ENCODE measurements at places on chromosomes 4 and X.

DNA sequence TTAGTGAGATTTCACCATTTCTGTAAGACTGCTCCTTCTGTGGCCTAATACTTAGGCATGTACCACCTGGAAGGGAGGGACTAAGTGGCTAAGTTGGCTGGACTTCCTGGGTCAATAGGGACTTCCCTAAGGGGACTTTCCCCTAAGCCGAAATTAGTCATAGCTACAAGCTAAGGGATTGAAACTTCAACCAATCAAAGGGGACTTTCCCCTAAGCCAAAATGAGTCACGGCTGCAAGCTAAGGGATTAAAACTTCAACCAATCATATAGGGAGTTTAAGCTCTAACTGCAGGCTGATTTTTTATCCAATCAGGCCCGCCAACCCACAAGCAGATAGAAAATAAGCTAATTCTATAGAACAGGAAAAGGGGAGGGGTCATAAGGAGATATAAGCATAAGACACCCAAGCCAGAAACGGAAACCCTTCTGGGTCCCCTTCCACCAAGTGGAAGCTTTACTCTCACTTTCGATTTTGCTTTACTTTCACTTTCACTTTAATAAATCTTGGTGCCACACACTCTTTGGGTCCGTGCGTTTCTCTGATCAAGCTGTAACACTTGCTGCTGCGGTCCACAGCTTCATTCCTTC is 382.8 kb downstream of the KLHL4 start:
- no peak for DNase-seq

GRCh38 chr4:101418055-101418454 is 70.7 kb upstream of the PPP3CA start:
- no peak for DNase-seq

DNA sequence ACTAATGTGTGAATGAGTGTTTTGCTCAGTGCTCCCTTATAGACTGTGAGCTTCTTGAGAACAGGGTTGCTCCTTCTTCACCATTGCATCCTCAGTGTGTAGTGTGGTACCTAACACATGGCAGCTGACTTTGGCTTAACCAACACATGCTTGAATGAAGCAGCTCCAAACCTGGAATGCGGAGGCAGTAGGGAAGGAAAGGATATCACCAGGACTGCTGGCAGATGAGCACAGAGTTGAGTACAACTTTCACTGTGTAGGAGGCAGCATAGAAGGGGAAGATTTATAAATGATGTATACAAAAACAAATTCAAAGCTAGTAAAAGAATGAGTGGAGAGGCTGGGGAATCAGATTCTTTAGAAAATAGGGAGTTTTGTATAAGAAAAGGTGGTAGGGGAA is 174.3 kb downstream of the SLIT2 start:
- no peak for DNase-seq

- DNase-seq: no peak
Measured at GRCh38 chr4:126691797-126692196, 941.0 kb upstream of the INTU start.

DNA sequence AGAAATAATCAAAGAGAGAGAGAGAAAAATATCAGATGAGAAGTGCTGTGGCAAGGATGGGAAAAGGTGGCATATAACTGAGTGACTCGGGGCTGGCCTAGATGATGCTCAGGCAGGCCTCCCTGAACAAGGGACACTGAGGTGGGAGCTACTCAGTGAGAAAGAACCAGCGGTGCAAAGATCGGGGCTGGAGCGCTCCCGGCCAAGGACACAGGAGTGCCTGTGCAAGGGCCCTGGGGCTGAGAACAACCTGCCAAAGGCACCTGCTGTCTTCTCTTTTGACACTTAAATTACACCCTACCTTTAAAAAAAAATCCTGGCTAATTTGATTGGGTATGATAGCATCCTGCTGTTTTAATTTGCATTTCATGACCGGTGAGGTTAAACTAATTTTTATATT is 77.7 kb upstream of the C4orf50 start:
- no peak for DNase-seq

DNA sequence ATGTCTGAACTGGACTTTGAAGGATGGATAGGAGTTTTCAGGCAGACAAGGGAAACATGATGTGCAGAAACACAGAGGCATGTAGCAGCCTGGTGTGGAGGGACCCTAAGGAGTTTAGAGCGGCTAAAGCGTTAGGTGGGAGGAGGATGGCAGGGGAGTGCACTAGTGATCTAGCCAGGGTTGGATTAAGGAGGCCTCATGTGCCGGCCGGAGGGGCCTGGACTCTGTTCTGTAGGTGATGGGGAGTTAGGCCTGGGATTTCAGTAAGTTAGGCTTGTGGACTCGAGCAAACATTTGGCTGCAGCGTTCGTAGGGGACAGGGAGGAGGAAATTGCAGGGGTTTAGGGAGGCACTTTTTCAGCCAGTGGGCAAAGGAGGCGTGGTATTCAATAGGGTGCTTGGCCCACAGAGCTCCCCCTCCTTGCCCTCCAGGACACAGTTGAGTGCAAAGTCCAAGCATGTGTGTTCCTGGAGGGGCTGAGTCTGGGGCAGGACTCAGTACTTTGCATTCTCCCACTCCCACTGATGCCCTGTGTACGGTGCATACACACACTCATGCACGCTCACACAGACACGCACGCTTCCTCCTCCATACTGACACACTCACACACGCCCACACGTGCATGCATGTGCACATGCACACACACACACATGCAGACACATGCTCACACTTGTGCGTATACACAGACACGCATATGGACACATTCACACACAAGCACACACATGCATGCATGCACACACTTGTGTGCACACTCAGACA is 18.6 kb downstream of the PSAPL1 start:
- no peak for DNase-seq

GRCh38 chrX:41666251-41666650 is 22.5 kb upstream of the GPR34 start:
- DNase-seq: no peak

DNA sequence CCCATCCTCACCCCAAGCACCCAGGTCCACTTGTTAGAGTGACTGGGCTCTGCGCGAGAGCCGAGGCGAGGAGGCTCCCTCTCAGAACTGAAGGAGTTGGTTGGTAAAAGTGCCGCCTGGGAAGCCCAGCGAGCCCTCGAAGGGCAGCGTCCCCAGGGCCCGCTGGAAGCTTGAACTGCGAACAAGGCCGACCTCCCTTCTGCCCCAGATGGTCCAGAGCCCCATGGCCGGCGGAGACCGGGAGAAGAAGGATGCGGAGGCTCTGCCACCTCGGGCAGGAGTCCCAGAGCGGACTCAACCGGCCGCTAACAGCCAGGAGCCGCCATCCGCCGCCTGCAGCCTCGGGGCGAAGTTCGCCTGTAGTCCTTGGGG is 116.3 kb upstream of the TEX13C start:
- DNase-seq: peak; percentile 20

GRCh38 chr4:174553828-174554227 is 31.5 kb upstream of the HPGD start:
- DNase-seq: no peak

DNA sequence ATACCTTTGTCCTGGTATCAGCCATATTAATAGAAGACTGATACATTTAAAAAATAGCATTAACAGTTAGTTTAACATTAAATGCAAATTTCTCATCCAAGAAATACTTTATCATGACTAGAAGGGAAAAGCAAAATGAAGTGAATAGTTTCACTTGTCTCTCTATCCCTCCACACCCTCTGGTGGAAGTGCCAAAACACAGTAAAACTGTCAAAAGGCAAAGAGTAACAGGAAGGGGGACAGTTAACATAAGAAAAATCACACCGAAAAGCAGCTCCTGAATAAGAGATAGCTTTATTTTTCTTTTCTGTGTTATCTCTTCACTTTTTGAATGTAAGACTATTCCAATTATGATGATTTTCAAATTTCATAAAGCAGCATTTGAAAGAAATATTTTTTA is 187.2 kb downstream of the FBXW7 start:
- DNase-seq: no peak

DNA sequence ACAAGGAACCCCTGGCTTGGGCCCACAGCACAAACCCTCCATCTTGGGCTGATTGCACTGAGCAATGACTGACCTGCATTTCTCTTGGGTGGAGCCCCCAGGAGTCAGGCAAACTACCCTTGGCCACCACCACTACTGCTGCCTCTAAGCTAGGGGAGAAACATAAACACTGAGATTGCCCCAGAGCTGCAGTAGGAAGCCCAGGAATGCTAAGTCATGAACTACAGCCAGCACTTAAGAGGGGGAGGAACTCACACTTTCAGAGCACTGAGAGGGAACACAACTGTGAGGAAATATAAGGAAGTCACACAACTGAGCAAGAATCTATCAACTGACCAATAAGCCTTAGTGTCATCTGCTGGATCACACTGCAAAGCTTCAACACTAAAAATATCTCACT is 111.6 kb upstream of the PPP3CA start:
- DNase-seq: no peak

- no peak for DNase-seq
Measured at GRCh38 chr4:167587361-167587760, 353.1 kb upstream of the SPOCK3 start.

DNA sequence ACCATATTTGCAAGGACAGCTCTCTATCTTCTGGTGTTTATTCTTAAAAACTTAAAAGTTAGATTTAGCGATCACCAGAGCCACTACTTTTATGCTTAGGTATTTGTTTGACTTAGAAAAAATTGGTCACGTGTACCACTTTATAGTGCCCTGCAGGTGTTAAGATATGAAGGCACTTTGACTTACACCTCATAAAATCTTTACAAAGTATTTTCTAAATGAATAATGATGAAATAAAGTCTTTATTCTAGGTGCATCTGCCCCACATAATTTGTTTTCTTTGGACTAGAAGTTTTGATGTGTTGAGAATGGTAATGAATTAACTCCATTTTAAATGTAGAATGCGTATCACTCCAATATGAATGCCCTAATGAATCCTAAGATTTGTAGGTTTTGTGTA is 2.9 kb downstream of the FMR1 start:
- DNase-seq: no peak

DNA sequence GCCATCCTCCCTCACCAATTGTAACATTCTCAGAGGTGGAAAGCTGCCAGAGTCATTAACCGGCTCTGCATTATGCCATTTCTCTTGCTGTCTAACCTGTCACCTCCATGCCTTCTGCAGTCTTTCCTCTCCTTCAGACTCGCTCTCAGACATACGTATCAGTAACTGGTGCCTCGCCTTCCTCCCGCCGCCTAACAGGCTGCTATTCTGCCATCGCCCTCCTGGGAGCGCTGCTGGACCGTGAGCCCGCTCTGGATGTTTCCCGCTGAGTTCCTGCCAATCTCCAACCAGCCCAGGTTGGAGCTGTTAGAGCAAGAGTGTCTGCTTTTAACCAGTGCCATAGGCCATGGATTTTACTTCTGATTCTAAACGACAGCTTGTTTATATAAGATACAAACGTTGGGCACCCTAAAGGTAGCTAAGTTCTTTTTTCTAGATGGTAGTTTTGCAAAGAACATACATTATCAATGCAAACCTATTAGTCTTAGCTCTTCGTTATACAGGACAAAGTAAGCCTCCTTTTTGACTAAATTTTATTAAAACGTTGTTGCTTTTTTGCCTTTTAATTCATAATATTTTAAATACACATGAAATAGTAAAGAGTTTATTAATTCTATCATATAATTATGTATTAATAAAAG is 59.5 kb upstream of the NEIL3 start:
- peak; percentile 48 for DNase-seq

- no peak for DNase-seq
Measured at GRCh38 chr4:137664046-137664387, 131.7 kb upstream of the PCDH18 start.

DNA sequence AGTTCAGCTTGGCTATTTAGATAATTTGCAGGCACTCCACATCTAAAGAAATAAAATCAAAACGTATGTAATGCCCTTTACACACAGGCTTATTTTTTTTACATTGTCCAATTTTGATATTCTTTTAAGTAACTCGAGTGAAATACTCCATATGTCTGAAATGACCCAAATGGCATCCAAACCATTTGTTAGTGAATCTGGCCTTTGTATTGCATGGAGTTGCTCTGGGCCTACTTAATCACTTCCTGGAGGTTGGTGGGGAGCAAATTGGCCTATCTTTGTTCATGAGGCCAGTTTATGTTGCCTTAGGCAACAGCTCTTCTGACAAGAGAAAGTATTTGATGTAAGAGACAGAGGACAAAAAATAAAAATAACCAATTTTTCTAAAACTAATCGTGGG is 47.6 kb upstream of the TMEM131L start:
- DNase-seq: no peak

DNA sequence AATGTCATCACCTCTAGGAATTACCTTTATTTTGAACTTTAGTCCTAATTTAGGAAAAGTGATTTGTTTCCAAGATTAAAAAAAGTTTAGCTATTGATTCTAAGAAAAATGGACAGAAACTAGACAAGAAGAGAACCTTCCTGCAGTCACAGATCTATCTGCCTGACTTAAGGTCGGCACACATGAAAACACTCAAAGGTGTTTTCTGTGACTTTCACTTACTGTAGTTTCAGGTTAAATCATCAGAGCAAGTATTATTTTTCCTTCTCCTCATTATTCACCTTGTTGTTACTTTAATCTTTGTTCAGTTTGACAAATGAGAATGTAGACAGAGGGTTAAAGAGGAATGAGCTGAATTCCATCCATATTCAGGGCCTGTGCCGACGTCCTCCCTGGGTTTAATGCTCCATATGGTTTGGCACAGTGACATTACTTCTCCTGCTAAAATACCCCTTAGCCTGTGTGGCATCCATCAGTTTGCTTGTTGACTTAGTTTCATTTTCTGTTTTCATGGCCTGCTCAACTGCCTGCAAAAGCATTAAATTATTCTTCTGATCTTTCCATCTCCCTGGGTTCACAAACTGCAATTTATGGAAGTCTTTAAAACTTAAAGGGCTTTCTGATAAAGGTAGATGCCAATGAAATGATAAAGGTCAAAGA is 352.7 kb downstream of the NKX6-1 start:
- DNase-seq: no peak

DNA sequence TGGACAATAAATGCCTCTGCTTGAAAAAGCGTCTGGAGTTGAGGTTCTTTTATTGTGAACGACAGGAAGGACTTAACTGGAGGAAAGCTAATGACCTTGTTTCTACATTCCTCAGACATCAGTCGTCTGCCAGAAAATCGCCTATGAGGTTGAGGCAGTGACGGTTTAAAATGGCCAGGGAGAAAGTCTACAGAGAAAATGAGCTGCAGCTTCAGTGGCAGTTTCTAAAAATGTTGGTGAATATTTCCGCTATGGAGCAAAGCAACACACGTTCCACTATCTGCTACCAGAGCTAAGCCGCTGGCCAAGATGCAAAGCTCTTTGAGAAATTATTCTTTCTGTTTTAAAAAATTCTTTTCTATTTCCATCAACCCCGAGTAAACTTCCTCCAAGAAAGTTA is 116.9 kb upstream of the GALNT7 start:
- DNase-seq: no peak

GRCh38 chr4:189828081-189828697 is 112.5 kb upstream of the FRG1 start:
- DNase-seq: no peak

- DNase-seq: no peak
Measured at GRCh38 chrX:129663171-129663570, 8.4 kb upstream of the APLN start.

- DNase-seq: no peak
Measured at GRCh38 chrX:120561634-120562568, 1.1 kb upstream of the CUL4B start.

GRCh38 chr4:159239629-159240028 is 136.8 kb downstream of the RAPGEF2 start:
- no peak for DNase-seq
